Astrocyte (in vitro differentiated cells and primary cell): ENCODE measurements at places on chromosomes 2 and 18.

DNA sequence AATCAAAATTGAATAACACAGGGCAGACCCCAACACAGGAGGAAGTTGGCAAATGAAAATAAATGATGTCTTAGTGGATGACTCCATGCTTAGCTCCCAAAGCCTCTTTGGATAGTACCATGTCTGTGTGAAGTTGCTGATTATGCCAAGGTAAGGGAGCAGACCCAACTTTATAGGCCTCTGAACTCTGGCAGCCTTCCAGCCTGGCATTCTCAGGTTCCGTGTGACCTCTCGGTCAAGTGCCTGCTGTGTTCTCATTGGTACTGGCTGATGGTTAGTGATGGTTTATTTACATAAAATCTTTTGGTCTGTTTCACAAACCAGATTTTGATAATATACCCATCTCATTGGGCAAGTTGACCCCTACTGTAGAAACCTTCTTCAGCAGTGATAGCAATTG lies 112.2 kb upstream of the TTC39C start:
- no peak for DNase-seq

GRCh38 chr2:174044556-174044955 lies 79.4 kb upstream of the SP3 start:
- DNase-seq: no peak

GRCh38 chr2:165795011-165795410 lies 964 bp upstream of the GALNT3 start:
- peak; percentile 30 for DNase-seq

GRCh38 chr2:224400886-224401632 lies 848 bp downstream of the FAM124B start:
- no peak for DNase-seq
